ENCODE measurements at places on chromosomes 2 and 18.

DNA sequence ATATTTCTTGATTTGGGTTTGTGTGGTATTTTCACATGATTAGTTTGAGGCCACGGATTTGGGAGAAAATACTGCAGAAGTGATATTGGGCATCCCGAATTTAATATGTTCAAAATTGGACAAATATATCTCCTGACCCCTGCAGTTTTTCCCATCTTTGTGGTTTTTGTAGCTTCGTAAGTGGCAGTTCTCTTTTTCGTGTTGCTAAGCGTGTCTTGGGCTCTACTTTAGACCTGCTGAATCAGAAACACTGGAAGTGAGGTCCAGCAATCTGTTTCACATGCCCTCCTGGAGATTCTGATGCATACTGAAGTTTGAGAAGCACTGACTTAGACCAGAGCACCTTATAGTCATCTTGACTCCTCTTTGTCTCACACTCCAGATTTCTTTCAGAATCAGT lies 98.3 kb downstream of the EPB41L5 start:
- no peak for DNase-seq

DNA sequence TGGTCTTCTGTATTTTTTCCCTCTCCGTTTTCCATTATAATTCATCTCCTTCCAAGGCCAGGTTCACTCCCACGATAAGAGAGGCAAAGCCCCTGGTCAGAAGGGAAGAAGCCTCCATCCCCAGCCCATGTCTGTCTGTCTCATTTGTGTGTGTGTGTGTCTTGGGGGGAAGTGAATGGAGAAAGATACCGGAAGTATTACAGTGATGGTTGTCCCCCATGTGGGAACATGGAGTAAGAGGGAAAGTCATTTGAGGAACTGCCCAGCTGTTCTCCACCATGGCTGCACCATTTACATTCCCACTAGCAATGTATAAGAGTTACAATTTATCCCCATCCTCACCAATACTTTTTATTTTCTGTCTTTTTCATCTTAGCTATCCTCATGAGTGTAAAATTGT lies 113.6 kb upstream of the ATP8B1 start:
- DNase-seq = no peak

- DNase-seq = no peak
Observed at GRCh38 chr2:154264024-154264423, 392.3 kb downstream of the GALNT13 start.

DNA sequence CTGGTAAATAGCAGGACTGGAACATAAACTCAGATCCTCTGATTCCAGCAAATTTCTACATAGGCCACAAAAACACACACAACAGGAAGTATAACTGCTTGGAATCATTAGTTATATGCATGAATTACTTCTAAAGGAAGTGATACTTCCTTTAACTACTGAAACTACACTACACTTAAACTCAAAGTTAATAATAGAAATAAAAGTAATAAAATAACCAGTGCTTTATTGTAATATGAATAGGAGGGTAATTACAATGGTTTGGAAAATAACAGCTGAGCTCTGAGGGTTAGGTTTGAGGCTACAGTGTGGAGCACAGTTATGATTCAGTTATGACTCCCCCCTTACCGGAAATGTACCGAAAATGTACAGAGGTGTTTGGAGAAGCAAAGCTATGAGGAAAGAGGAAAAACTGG lies 18.5 kb upstream of the POLI start:
- no peak for DNase-seq

- DNase-seq = no peak
Observed at GRCh38 chr2:196987298-196987648, 60.8 kb upstream of the PGAP1 start.

DNA sequence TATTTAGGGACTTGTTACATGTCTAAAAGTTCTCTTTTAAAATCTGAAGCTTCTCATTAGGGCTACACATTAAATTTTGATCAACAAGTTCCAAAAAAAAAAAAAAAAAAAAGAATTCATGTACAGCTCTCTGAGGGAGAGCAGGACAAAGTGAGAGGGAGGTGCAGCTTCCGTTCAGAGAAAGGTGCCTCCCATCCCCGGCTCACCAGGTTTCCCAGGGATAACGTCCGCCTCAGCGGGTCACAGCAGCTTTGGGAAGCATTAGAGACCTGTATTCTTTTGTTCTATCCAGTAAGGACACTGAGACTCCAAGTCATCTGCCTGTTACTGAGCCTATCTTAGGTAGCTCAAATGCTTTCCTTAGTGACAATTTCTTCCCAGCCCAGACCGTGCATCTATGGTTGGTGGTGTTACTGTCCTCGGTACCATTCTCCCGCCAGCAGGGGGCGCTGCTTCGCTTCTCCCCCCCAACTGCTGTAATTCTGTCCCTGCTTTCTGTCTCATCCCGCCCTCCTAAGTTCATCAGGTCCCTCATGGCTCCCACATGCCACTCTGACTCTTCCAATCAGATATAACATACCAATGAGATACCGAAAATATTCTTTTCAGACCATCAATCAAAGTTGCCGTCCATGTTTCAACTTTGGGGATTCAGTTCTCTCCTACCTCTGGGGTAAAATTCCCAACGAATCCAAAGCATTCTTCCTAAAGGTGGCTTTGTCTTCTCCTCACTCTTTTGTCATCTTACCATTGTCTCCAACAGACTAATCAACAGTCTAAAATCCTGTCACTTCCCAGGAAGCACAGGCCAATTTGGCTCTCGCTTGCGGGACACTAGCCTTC lies 466.5 kb downstream of the METTL4 start:
- no peak for DNase-seq

DNA sequence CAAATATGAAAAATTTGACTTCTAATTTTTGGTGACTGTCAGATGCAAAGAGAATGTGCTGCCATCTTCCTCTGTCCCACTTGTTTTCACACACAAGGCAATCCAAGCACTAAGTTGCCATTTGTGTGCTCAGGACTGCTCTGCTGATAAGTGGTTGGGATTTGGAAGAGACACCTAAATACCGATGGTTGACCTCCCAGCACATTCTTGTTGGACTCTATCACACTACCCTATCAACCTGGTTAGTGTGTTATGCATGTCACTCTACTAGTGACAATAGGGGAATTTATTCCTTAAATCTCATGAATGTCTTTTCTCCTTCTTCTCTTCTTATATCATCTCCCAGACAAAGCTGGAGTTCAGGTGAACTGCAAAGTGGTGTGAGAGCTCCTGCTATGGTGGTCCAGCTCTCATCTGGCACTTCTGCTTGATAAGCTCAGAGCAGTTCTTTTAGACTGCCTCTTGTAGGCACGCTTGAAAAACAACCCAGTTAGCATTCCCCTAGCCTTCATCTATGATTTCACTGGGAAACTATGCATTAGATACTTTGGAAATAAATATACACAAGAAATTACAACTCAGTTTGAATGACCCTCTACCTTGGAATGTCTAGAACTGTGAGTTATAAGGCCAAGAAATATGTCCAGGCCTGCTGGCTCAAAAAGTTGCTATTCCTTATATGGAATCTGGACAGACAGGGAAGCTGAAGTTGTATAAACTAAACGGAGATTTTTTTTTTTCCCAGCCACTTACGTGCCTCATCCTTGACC lies 404.8 kb downstream of the MEIS1 start:
- no peak for DNase-seq

- DNase-seq = no peak
Observed at GRCh38 chr2:65599693-65600092, 167.3 kb upstream of the SPRED2 start.

DNA sequence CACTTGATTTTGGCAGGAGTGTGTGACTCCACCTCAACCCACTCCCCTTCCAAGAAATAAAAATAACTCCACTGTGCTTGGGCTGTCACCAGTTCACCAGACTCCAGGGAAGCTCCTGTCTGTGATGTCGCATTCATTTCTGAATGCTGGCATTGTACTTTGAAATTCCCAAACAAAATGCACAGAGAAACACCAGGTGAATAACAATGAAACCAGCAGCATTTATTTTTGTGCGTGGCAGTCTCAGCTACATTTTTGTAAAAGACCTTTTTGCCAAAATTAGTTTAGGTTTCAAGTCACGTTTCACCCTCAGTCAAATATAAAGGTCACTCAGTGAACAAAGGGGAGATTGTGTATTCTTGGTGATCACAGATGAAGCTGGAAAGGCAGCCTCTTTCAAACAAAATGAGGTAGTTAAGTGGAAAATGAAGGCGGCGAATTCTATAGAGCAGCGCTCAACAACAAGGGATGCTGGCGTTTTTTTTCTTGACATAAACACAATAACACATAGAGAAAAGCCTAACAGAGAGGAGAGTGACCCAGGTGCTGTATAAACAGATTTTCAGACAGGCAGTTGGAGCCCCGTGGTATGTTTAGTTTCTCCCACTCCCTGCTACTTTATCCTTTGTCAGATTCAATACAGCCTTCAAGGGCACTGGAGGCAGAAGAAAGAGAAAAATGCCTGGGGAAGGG lies 210.3 kb upstream of the GCFC2 start:
- no peak for DNase-seq

DNA sequence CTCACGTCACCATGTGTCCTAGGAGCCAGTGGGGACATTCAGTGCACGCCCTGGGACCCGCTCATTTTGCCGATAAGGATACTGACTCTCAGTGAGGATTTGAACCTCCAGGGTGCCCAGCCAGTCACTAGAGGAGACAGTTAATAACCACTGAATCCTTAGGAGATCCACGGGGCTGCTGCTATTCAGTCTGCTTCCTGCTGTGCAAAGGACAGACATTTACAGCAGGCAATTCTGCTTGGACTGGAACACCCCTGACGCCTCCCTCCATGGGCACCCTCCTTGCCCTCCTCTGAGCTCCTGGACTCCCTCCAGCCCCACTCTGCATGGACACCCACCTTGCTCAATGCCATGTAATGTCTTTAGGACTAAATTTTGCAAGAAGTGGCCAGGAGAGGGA lies 265.5 kb downstream of the EIPR1 start:
- DNase-seq = no peak

DNA sequence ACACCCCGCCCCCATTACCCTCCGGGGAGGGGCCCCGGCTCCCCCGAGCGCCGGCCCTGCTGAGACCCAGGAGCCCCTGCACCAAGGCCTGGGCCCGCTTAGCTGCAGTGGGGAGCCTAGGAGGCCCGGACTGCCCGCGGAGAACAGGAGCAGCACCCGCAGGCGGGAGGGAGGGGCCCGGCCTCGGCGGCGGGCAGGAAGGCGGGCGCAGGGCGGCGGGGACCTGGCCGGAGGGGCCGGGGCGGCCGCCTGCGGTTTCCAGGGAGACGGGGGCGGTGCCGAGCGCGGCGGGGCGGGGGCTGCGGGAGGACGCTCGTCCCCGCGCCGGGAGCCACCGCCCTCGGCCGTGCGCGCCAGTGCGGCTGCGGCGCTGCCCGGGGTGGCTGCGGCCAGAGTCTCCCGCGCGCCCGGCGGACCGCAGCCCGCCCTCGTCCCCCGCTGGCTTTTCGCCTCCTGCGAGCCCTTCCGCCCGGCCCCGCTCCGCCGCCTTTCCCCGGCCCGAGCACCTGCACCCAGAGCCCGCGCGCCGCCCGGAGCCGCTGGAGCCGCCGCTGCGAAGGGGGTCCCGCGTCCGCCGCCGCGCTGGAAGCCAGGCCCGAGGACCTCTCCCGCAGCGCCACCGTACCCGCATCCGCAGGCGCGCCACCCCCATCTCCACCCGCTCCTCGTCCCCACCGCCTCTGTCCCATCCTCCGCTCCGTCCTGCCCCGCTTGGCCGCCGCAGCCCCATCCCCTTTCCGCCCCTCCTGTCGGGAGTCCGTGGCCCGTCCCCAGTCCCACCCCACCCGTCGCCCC lies 17.2 kb downstream of the GPC1 start:
- DNase-seq = peak; percentile 82

DNA sequence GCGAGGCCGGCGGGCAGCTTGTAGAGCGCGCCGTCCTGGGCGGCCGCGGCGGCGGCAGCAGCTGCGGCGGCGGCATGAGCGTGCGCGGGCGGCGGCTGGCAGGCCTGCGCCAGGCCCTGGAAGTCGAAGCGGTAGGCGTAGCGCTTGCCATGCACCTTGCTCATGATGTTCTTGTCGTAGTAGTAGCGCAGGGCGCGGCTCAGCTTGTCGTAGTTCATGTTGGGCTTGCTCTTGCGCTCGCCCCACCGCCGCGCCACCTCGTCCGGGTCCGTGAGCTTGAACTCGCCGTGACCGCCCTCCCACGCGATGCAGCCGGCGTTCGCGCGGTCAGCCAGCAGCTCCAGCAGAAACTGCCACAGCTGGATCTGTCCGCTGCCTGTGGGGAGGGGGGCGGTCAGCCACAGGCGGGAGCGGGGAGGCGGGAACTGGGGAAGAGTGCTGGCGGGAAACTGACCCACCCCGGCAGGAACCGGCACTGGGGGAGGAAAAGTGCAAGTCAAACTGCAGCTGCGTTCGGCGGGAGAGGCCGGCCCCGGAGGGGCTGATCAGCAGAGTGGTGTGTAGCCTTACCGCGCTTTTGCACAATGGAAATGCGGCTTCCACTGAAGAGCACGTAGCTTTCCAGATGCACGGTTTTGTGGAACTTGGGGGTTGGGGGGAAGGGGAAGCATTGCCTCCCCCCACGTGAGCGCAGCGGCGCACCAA lies 3.0 kb downstream of the FEV start:
- DNase-seq = no peak

DNA sequence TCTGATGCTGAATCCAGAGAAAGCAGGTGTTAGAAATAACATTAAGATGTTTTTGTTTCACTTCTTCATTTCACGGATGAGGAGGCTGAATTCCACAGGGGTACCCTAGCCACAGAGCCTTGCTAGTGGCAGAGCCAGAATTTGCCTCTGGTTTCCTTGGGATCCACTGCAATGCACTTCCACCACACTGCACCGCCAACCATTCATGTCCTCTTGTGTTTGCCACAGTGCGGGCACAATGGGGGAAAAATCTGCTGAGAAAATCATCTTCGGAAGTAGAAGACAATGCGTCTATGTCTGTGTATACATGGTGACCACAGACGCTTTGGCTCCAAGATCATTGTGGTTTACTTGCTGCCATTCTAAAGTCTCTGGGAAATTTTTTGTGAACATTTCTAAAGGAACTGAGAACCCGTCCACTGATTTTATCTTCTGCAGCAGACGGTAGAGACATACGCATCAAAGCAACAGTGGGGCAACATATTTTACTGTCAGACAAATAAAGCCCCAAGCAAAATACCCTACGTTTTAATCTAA lies 14.9 kb downstream of the ICOS start:
- no peak for DNase-seq

- DNase-seq = no peak
Observed at GRCh38 chr18:2459886-2460285, 111.4 kb downstream of the METTL4 start.

DNA sequence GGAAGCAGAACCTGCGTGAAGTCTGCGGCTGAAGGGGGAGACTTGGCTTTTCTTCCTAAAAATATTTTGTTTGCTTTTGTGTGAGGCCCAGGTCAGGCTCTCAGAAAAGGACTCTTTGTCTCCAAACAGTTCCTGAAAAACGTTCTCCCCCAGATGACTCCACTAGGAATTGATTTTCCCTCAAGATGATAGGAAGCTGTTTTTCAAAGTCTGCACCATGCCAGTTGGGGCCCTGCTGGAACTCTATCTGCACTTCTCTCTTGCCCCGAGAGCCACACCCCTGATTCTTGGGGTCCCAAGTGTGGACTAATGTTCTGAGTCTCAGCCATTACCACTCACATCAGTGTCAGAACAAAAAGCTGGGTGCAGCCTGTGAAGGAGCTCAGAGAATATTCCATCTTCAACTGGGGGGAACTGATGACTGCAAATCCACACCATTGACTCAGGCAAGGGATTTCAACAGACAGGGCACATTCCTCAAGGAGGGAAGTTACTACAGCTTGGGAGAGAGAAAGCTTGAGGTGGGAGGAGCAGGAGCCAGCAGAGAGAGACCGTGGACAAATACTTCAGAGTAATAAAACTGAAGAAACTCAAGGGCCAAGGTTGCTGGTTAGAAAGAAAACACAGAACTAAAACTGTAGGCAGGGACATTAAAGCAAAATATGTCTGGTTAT lies 768.3 kb downstream of the RNF144A start:
- no peak for DNase-seq

Data from hypothalamus (tissue), 51 donors.